ENCODE measurements at places on chromosomes 16 and 17.

DNA sequence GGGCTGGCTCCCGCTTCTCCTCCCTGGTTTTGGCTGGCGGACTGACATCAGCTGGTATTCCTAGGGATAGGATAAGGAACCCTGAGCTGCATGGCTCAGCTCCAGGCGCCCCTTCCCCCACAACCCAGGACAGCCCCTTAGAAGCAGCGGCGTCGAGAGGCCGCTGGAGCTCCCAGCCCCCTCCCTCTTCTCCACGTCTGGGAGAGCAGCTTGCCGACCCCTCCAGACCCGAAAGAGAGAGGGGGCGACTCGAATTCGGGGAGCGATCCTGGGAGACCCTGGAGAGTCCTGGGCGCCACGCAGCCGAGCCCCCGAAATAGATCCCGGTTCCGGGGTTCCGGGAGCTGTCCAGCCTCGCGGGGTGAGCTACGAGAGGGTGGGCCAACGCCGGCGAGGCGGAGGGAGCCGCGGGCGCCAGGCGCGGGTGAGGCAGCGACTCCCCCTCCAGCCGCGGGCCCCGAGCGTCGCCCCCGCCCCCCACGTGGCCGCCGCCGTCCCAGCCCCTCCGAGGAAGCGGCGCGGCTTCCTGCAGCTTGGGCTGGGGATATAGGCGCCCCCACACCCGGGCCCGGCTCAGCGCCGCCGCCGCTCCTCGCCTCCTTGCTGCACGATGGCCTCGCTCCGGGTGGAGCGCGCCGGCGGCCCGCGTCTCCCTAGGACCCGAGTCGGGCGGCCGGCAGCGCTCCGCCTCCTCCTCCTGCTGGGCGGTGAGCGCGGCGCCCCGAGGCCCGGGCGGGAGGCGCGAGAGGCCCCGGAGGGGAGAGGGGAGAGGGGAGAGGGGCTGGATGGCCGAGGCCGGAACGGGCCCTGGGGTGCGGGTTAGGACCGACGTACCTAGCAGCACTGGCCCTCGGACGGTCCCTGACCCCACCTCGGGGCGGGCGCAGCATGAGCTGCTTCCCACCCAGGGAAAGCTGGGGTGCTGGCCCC, at the start of gene RAMP2:
RAMP2 (plus strand) TSS at position 576 of the 930 bp plus-strand sequence; CDS start at position 611, 35 bp downstream.
- no peak for DNase-seq

GRCh38 chr16:57628783-57629293, 408 bp downstream of the ADGRG1 start:
- DNase-seq = no peak

- DNase-seq = peak; percentile 89
Measured at GRCh38 chr17:69492410-69493071, 78.0 kb downstream of the MAP2K6 start.

DNA sequence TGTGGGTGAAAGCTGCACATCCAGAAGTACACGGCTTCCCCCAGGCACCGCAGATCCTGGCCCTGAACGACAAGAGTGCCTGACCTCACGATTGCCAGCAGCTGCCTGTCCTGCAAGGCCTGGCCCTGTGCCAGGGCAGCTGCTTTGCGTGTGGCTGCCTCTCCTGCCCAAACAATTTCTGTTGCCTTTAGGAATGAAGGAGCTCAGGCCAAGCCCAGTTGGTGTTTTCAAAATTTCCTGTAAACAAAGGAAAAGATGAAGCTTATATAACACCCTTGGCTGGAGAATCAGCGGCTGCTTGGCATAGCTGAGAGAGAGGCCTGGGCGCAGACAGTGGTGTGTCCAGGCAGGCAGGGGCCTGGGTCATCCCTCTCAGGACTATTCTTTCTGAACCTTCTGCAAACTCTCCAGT, 11.7 kb upstream of the SLC47A2 start:
- DNase-seq = no peak

DNA sequence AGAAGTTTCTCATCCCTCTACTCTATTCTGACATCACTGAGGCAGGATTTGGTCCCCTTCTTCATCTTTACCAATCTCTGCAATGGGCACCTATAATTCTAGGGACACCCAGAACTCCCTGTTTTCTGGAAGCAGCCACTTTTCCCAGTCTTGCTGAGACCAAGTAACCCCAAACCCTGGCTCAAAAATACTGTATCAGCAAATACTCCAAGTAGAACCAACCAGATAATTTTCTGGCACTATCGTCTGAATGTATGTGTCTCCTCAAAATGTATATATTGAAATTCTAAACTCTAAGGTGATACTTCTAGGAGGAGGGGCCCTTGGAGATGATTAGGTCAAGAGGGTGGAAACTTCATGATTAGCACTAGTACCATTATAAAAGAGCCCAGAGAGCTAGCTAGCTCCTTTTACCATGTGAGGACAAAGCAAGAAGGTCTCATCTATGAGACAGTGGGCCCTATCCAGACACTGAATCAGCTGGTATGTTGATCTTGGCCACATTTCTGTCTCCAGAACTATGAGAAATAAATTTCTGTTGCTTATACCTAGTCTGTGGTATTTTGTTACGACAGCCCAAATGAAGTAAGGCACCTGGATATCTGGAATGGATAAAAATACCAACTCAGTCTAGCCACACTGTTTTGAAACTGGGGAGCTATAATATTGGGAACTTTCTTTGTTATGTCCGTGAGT, 464.4 kb downstream of the CDH11 start:
- no peak for DNase-seq

DNA sequence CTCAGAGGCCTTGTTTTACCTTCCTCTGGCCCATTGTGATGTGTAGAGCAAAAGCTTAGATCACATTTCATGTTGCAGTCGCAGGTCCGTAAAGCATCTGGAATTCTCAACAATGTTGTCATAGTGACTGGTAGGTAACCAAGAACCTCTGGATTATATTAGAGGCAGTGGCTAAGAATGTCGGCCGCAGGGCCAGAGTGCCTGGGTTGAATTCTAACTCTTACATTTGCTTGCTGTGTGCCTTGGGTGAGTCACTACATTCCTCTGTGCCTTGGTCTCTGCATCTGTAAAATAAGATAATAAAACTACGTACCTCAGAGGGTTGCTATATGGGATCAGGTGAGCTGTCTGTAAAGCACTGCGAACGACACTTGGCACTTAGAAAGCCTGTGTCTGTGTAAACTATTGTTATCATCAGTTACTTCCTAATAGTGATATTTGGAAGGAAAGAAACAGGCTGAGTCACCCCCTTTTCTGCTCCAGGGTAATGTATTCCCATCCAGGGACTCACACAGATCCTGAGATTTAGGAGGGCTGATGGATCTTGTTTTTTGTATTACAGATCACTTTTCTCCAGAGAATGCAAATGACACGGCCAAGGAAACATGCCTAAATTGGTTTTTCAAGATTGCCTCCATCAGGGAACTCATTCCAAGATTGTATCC, 52.2 kb downstream of the VPS35L start:
- DNase-seq = no peak

DNA sequence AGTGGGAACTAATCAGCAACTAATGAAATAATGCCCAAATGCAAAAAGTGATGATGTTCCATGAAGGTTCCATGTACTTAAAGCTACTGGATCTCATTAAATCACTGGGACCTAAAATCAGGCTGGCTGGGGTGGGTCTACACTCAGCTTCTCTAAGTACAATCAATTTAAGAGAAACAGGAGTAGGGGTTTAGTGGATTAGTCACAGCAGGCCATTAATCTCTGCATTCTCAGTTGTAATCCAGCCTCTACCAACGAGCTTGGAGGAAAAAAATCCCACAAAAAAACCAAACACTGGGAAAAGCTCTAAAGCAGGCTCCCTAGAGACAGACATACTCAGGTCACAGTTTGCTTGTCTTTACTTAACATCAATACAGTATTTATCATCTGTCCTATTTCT, 15.0 kb downstream of the CA10 start:
- no peak for DNase-seq

DNA sequence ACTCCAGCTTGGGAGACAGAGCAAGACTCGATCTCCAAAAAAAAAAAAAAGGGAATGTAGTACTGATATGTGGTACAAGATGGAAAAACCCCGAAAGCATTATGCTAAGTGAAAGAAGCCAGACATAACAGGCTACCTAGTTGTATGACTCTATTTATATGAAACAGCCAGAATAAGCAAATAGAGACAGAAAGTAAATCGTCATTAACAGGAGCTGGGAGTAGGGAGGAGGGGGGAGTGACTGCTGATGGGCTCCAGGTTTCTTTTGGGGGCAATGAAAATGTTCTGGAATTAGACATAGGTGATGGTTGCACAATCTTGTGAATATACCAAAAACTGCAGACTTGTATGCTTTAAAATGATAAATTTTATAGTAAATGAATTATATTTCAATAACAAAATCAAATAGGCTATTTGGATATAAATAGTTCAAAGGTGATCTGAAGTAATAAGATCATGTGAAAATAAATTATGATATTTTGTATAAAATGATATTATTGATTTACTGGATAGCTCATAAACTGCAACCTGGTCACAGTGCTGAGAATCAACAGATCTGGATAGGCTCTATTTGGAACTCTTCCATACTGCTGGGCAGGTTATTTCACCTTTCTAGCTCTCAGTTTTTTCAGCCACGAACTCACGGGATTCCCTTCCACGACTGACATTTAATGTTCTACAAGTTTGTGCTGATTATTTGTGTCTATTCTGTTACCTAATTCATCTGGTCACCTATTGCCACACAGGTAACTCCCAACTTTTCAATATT, 27.1 kb downstream of the ZNF652 start:
- DNase-seq = no peak

DNA sequence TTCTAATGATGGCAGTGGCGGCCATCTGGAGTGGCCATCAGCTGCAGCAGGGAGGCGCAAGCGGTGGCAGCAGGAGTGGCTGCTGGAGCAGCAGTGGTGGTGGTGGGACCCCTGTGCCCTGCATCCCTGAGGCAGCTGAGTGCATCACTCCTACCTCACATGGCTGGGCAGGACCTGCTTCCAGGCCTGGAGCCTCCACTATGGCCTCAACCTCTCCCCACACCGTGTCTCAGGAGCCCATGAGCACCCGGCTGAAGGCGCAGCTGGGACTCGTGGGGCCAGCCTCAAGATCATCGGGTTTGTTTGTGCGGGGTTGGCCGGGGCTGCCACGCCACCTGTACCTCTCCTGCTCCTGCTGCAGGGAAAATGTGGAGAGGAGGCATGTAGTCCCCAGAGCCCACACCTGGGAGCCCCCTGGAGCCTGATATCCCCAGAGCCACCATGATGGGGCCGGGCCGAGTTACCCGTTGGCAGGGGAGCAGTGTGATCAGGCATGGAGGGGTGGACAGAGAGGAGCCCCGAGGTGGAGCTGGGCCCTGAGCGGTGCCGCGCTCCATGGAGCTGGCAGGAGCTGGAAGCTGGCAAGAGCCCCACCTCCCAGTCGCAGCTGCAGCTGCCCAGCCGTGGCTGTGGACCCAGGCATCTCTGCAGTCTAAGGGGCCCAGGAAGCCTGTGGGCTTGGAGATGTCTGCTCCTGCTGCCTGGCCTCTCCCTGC, 16.7 kb downstream of the RHOT1 start:
- no peak for DNase-seq

DNA sequence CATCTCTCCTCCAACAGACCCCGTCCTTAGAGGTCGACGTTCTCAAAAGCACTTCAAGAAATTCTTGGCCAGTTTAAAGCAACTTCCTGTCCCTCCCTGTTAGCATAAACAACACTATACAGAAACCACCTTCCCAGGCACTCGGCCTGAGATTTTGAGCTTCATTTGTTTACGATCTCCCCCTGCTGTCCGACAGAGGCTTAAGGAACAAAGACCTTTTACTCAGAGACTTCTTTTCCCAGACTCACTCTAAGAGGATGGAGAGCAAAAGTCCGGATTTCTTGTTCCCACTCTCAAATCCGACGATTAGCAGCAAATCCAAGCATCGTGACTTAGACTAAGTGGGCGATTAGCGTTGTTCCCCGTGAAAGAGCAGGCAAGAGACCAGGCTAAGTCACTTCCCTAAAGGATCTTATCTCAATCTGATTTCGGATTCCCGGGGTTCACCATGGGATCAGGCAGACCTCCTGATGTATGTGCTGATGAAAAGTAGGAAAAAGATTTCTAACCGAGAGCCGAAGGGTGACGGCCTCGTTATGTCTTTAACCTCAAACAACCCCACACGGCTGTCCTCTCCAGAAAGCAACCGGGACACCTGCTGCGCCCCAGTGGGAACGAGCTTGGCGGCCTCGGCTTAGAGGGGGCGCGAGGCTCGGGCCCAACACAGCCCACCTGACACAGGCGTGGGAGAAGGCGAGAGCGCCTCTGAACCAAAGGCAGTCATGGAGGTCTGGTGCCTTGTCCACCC, 598 bp downstream of the INPP5K start:
- peak; percentile 80 for DNase-seq

DNA sequence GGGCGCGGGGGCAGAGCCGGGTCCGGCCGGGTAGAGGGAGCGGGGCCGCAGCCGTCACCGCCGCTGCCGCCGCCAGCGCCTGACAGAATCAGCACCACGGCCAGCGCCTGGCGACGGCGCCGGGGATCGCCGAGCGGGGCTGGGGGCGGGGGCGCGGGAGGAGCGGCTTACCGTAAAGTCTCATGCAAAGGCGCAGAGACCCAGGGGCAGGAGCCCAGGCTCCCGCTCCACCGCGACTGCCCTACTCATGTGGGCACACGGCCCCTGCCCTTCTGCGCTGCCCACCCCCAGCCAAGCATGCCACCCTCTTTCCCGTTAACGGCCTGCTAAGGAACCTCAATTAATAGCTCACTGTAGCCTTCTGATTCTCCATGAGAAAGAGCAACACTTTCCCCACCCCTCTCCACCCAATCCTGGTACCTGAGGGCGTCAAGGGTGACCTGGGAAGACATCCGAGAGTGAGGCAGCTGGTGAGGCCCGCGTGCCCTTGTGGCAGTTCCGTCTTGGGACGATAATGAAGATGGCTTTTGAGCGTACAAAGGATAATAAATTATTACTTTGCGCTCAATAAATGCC, at the start of gene SEZ6:
SEZ6 (minus strand) TSS at position 98 of the 576 bp plus-strand sequence. CDS start 164 bp downstream, outside the sequence.
- DNase-seq = peak; percentile 29

GRCh38 chr16:15509051-15509592, 74.7 kb downstream of the BMERB1 start:
- DNase-seq = no peak

DNA sequence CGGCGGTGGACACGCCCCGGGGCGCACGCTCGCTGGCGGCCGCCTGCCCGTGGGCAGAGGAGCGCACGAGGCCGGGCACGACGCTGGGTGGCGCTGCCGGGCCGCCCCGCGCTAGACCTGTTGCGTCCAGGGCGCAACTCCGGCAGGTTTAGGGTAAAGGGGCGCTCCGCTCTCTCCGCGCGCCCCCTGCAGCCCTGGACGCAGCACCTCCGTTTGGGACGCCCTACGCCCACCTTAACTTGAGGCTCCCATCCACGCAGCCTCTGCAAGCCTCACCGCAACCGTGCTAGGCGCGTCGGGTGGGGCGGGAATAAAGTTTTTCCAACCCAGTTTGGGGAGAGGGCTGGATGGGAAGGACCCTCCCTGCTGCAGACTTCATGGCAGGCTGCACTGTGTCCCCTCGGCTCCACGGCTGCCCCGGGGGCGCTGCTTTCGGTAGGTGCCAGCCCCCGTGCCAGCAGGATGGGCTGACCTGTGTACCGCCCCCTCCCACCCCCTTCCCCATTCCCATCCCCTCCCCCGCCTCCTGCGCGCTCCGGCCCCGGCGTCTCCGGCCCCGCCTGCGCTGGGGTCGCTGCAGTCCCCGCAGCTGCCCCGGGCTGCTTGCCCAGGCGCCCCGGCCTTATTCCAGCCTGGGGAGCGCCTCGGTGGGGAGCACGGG, at the start of gene SYT17:
SYT17 (plus strand) TSS at position 531 of the 661 bp plus-strand sequence. CDS start 407 bp downstream, outside the sequence.
- DNase-seq = peak; percentile 63
